SW 1271 (cell line): ENCODE measurements at places on chromosomes 2 and 18.

DNA sequence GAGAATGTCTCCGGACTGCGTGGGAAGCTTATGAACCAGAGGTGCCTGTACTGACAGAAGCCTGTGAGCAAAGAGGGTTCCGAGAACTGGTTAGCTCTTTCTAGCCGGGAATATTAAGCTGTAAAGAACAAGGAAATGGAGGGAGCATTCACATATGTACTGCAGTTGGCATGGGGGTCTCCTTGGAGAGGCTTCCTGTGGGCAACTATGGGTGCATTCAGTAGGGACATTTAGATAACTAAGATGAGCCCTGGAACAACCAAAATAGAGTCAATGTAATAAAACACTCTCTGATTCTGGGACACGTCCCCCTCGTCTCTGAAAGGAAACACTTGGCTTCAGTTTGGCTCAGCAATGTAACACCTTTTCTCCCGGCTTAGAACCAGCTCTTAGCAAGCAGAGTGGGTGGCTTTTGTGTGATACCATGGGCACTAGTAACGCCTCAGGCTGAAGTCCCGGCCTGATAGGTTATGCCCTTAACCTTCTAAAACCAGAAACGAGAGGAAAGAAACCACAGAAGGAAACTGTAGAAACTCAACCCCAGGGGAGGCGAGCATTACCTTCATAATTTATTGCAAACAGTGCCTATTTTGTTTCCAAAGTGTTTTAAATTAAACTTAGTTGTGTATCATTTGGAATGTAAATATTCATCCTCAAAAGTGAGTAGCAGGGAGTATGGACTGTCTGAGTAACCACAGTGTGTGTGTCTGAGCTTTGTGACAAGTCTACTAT is 48.8 kb upstream of the LPIN2 start:
- no peak for DNase-seq

DNA sequence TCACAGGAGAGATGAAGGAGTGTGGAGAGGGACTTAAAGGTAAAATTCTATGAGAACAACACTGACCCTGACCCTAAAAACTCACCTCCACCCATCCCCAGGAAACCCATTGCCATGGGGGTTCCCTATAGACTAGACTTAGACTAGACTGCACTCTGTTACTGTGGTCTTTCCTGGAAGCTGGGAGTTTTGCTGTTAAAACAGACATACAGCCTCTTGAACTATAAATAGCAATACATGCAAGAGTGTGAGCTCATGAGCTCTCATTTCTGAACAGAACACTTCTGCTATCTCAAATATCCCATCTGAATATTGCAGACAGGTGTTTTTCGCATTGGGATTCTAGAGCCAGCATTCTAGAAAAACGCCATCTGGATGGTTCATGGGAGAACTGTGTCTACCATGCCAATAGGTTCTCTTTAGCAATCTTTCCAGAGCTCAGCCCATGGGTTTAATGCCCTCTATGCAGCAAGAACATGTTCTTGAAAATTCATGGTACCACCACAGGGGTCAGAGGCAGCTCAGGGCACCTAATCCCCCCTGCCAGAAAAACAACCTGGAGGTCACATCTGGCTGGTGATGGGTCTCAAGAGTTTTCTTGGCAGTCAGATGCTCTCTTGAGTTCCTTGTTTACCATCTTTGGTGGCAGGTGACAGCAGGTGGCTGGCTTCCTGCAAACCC is 51.9 kb downstream of the SLC14A2 start:
- DNase-seq, result no peak

- DNase-seq, result no peak
Measured at GRCh38 chr2:97714084-97714949, 941 bp downstream of the ZAP70 start.

GRCh38 chr2:47903781-47904490 is 2.4 kb downstream of the FBXO11 start:
- DNase-seq, result no peak
